ENCODE measurements at places on chromosomes 5 and 9.
A peak's percentile ranks its signal among the peaks of the same experiment; 100 is the strongest.

- no peak for DNase-seq
Measured at GRCh38 chr9:3971391-3972082, 328.3 kb downstream of the GLIS3 start.

GRCh38 chr5:173582216-173583111 is 34.0 kb downstream of the BOD1 start:
- DNase-seq, result no peak

- no peak for DNase-seq
Measured at GRCh38 chr9:89864257-89864656, 259.4 kb downstream of the GADD45G start.

DNA sequence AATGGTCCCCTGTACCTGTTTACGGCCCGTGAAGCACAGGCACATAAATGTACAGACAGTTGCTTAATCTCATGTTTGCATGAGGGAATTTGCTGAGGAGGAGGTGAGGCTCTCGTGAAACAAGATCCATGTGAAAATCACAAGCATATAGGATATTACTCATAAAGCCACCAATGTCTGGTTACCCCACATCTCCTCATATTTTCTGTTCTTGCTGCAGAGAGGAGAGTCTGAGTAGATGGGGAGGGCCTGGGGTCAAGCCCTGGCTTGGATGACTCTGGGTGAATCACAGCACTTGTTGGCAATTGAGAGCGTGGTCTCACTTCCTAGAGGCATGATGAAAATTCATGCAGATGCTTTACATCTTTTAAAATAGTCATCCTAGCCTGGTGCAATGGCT is 975 bp downstream of the AGXT2 start:
- no peak for DNase-seq

DNA sequence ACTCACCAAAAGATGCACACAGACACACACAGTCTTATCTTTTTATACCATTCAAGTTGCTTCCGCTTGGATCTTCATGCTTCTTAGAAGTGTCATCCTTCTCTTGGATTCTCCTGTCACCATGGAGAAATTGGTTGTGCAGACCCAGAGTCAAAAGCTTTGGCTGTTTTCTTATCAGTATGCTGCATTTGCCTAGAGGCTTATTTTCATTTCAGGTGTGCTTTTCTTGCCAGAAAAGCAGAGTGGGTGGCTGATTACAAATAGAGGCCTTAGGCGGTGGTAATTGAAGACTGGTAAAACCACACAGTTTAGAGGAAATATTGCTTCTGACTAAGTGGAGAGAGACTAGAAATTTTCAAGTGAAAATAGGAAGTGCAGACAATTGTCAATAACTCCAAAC is 70.2 kb upstream of the TLE4 start:
- no peak for DNase-seq

GRCh38 chr9:34591248-34591916 is 1.9 kb upstream of the CNTFR start:
- DNase-seq, result no peak

DNA sequence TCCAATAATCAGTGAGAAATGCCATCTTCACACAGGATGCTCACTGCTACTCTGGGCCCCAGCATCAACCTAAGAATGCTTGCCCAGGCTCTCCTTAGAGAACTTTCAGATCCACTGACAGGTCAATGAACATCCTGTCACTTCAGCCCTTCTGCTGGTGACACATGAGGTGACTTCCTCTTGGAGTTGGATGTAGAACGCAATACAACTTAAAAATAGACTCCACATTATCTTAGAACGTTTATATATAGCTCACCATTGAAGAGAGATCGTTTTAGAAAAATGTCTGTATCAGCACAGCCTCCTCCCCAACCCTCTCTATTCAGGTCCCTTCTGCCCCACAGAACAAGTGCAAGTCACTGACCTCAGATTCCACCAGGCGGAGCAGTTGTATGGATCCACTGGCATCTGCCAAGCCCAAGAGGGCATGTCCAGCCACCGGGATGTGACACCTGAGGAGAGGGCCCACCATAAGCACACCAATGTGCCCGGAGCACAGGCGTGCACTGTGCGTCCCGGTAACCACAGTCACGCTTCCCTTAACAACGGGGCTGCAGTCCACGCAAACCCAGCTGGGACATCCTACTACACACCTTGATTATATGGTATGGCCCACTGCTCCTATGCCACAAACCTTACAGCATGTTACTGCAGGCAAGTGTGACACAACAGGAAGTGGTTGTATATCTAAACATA is 2.9 kb downstream of the DPH7 start:
- DNase-seq, result no peak

DNA sequence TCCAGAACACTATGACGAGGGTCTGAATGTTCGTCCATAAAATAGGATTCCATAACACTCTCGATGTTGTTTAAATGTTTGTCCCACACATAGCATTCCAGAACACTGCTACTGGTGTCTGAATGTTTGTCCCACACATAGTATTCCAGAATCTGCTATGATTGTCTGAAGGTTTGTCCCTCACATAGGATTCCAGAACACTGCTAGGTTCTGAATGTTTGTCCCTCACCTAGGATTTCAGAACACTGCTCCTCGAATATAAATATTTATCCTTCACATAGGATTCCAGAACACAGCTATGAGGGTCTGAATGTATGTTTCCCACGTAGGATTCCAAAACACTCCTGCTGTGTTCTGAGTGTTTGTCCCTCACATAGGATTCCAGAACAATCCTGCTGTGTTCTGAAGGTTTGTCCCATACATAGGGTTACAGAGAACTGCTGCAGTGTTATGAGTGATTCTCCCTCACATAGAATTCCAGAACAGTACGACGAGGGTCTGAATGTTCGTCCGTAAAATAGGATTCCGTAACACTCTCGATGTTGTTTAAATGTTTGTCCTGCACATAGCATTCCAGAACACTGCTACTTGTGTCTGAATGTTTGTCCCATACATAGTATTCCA is 215.3 kb downstream of the FOXD4L6 start:
- no peak for DNase-seq

DNA sequence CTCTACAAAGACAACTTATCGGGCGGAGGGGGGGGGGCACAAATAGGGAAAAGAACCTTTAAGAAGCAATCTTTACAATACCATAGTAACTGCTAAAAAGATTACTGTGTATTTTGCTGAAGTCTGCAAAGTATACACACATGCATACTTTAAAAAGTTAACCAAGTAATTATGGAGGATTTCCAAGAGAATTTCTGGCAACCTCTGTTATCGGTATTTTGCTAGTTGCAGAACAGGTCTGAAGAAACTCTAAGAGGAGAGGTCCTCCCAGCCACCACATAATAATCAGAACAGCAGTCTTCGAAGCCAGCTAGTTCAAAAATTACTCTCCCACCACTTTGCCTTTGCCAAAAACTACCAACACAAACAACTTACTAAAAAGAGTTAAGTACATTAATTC is 56.1 kb downstream of the UBAP2 start:
- no peak for DNase-seq

GRCh38 chr5:97838214-97838613 is 655.2 kb upstream of the RIOK2 start:
- DNase-seq, result peak; percentile 85

- no peak for DNase-seq
Measured at GRCh38 chr9:31372799-31373587, 1011.5 kb upstream of the ACO1 start.

- DNase-seq, result no peak
Measured at GRCh38 chr9:96599298-96599697, 20.3 kb downstream of the CDC14B start.

DNA sequence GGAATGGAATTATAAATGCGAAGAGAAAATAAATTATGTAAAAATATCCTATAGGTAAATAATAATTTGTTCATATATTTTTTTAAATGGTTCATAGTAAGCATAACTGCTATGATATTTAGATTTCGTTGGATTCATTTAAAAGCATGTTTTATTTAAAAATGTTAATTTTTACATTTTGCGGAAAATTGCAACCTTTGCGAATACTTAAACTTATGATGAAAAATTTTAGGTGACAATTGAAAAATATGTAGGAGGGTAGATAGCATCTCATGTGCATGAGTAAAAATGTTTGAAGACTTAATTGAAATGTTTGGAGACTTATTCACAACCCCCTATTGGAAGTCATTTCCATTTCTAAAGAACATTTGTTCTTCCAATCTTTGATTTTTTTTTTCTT is 4.1 kb upstream of the FEM1C start:
- no peak for DNase-seq

GRCh38 chr5:89313044-89313443 is 430.1 kb upstream of the MEF2C start:
- DNase-seq, result no peak

DNA sequence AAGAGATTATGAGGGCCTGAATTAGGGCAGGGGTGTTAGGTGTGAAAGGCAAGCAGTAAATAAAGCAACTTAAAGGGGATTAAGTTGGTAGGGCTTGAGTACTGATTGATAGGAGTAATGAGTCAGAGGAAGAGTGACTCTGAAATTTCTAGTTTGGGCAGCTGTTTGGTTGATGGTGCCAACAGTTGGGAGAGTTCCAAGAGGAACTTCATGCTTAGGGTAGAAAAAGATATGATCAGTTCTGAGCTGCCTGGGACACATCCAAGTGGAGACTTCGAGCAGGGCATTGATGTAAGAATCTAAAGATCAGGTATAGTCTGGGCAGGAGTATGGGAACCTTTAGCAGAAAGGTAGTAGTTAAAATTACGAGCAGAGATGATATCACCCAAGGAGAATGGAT is 10.2 kb downstream of the MAMDC2 start:
- peak; percentile 69 for DNase-seq

DNA sequence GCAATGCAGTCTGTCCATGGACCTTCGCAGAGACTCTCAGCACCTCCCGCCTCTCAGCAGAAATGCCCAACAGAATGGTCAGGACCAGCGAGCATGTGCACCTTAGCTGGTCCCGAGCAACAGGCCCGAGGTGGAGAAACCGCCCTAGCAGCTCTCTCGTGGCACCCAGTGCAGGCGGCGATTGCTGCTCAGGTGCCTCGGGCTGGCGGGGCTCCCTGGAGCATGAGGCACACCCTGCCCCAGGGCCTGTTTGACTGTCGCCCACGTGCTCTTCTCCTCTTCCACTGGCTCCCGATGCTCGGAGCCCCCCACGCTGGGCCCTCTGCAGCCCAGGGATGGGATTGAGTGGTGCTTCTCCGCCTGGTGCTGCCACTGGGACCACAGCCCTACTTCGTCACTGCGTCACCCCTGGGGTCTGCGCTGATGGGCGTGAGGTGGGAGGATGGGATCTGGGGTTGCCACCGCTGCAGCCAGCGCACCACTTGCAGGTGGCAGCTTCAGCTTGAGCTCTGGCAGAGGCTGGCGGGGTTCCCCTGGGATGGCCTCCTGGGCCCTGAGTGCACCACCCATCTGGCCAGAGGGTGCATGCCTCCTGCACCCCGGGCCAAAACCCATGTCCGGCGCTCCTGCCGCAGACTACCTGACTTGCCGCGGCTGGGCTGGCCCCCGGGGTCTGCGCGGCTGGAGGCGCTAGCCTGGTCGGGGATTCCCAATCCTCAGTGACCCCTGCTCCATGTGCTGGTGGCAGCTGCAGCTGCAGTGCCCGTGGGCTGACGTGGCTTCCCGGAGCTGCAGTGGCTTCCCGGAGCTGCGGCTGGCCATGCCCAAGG is 244.2 kb downstream of the FOXD4L6 start:
- no peak for DNase-seq

DNA sequence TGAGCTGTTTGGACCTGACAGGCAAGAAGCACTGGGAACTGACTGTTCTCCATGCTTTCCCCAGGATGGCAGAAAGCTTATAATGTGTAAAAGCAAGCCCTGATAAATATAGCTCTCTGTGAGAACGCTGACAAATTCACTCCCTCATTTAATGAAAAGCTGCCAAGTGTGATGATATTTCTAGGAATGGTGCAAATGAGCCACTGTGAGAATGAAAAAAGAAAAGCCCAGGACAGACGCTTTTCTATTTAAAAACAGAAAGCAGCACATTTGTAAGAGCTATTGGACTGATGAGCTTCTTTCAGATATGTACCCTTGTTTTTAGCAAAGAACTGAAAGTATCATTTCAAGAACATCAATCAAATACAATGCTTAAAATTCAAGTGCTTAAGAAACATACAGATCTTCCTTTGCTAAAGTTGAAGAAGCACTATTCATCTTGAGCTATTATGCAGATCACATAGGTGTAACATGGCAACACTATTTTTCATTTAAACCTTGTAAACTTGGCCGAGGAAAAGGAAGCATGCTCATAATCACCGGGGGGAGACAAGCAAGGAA is 842.6 kb upstream of the ACO1 start:
- no peak for DNase-seq

GRCh38 chr5:98827161-98827560 is 53.7 kb downstream of the RGMB start:
- DNase-seq, result no peak

DNA sequence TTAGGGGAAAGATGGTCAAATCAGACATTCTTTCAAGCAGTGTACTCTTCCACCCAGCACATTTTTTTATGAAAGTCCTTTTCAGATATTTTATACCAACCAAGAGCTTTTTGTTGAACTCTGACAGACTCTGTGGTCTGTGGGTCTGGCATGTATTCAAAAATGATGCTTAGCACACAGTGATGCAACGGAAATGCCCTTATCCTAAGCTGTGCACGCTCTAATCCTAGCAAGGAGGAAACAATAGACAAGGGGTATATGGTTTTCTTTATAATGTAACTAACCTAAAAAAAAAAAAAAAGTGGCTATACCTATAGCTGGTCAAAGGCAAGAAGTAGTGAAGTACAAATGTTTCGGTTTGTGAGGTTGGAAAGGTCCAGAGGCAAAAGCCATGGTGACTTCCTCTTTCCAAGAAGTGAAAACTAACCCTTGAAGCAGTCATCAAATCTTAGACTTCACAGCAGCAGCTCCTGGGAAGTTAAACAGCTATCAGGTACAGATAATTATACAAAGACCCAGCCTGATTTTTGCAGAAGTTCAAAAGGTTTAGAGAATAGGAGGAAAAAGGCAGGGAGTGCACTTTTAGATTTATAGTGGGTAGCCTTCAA is 82.5 kb downstream of the SEMA6A start:
- DNase-seq, result no peak

GRCh38 chr9:136105398-136106135 is 10.5 kb upstream of the NACC2 start:
- no peak for DNase-seq

- no peak for DNase-seq
Measured at GRCh38 chr5:117587111-117587510, 1012.5 kb upstream of the SEMA6A start.

- no peak for DNase-seq
Measured at GRCh38 chr9:116334546-116335150, 181.1 kb downstream of the PAPPA start.

- no peak for DNase-seq
Measured at GRCh38 chr9:98162613-98163012, 29.8 kb downstream of the CORO2A start.

- no peak for DNase-seq
Measured at GRCh38 chr9:84374013-84374412, 33.5 kb upstream of the SLC28A3 start.

- no peak for DNase-seq
Measured at GRCh38 chr5:22541037-22541436, 312.1 kb downstream of the CDH12 start.

- no peak for DNase-seq
Measured at GRCh38 chr9:79257790-79258351, 313.9 kb upstream of the TLE4 start.

Data from pulmonary artery endothelial cell (primary cell).